ENCODE measurements at places on chromosomes 3 and 15. TPM values are rescaled to one million over a fixed set of nuclear protein-coding genes. Genes with fewer than 3 reads are reported as not detected.

DNA sequence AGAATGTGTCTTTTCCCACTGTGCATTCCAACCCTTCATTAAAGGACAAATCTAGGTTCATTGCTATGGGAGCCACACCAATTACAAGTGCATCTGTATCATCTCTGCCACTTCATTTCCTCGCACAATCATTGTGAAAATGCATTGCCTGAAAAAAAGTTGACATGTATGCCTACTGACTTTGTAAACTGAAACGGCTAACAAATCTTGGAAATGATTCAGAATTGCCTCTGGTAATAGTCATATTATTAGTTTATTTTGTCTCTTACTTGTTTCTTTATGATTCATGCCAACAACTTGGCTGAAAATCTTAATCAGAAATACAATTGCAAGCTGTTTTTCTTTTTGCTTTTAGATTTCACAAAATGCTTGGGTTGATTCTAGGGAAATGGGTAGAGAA lies 497.1 kb downstream of the ZIC1 start:
- H3K4me1 ChIP-seq: no peaks in the 10 kb centered on the region
- no peak for DNase-seq
- no peaks in the 10 kb centered on the region for H3K27me3 ChIP-seq
- H3K27ac ChIP-seq: no peak overlapping the region
- H3K36me3 ChIP-seq: no peaks in the 10 kb centered on the region

- no peak overlapping the region for H3K27ac ChIP-seq
- no peaks in the 10 kb centered on the region for H3K27me3 ChIP-seq
- no peak overlapping the region for H3K4me3 ChIP-seq
- DNase-seq: no peak
Measured at GRCh38 chr3:106957029-106957428, 420.2 kb upstream of the CCDC54 start.

- H3K27me3 ChIP-seq: no peaks in the 10 kb centered on the region
- no peak for DNase-seq
- H3K4me1 ChIP-seq: no peaks in the 10 kb centered on the region
Measured at GRCh38 chr3:55226696-55227095, 260.4 kb downstream of the WNT5A start.

GRCh38 chr3:81444817-81445460 lies 316.5 kb downstream of the GBE1 start:
- H3K27ac ChIP-seq: no peak overlapping the region
- DNase-seq: no peak
- no peaks in the 10 kb centered on the region for H3K36me3 ChIP-seq
- peaks cover 19% of the 10 kb centered on the region for H3K4me1 ChIP-seq

DNA sequence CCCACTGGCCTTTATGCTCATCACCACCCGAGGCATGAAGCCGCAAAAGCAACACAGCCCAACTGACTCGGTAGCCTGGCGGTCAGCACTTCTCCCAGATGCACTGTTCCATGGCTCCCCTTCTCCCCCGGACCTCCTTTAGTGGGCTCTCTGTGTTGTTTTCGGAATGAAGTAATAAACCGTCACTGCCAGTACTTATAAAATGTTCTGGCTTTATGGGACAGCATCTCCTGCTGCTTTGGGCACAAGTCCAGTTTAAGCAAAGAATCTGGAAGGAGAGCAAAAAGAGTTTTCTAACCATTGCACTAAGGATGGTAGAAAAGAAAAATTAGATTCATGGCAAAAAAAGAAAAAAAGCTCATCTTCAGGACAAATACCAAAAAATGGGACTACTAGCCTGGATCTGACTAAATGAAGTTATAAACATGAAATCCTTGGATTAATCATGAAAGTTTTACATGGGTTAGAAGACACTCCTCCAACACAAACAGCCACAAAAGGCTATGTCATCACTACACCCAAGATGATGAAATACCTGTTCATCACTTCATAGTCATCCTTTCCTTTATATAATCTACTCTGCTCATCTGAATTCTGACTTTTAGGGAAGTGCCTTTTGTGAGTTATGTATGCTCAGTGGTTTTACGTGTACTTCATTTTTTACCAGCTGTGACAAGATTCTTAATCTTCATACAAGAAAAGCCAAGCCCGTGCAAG lies 89.5 kb upstream of the UBE2E2 start:
- no peak for DNase-seq
- H3K27me3 ChIP-seq: no peaks in the 10 kb centered on the region
- peak overlapping the region; percentile 45 for H3K27ac ChIP-seq
- no peaks in the 10 kb centered on the region for H3K36me3 ChIP-seq

GRCh38 chr3:188021502-188022040 lies 132.4 kb upstream of the LPP start:
- H3K27ac ChIP-seq: no peak overlapping the region
- H3K27me3 ChIP-seq: no peaks in the 10 kb centered on the region
- no peaks in the 10 kb centered on the region for H3K36me3 ChIP-seq
- no peaks in the 10 kb centered on the region for H3K4me1 ChIP-seq
- H3K4me3 ChIP-seq: no peak overlapping the region

GRCh38 chr15:37823601-37824275 lies 110.7 kb upstream of the TMCO5A start:
- H3K4me3 ChIP-seq: no peak overlapping the region
- no peaks in the 10 kb centered on the region for H3K36me3 ChIP-seq
- no peak for DNase-seq

GRCh38 chr15:88932271-88932874 lies 19.2 kb upstream of the MFGE8 start:
- H3K36me3 ChIP-seq: no peaks in the 10 kb centered on the region
- H3K27me3 ChIP-seq: no peaks in the 10 kb centered on the region
- H3K4me3 ChIP-seq: no peak overlapping the region
- peak overlapping the region; percentile 28 for H3K27ac ChIP-seq
- peaks cover 23% of the 10 kb centered on the region for H3K4me1 ChIP-seq

DNA sequence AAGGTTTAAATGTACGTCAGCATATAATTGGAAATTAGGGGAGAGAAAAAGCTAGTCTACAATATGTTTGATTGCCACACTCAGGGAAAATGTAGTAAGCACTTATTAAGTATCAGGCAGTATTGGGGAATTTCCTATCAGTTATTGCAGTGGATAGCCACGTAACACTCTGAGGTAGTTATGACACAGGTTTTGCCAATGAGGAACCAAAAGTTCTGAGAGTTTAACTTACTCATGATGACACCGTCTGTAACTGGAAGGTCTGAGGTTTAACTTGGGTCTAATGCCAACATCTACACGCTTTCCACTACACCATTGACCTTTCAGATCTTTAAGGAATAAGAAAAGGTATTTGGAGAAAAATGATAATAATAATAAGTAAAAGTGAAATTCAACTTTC lies 89.5 kb downstream of the ZMAT3 start:
- H3K4me3 ChIP-seq: no peak overlapping the region
- no peak for DNase-seq
- no peaks in the 10 kb centered on the region for H3K4me1 ChIP-seq
- H3K36me3 ChIP-seq: no peaks in the 10 kb centered on the region
- H3K27ac ChIP-seq: no peak overlapping the region
- H3K27me3 ChIP-seq: no peaks in the 10 kb centered on the region

GRCh38 chr3:117305681-117306080 lies 596.1 kb downstream of the TUSC7 start:
- H3K27me3 ChIP-seq: no peaks in the 10 kb centered on the region
- no peaks in the 10 kb centered on the region for H3K36me3 ChIP-seq
- DNase-seq: no peak
- no peak overlapping the region for H3K27ac ChIP-seq
- H3K4me1 ChIP-seq: no peaks in the 10 kb centered on the region

DNA sequence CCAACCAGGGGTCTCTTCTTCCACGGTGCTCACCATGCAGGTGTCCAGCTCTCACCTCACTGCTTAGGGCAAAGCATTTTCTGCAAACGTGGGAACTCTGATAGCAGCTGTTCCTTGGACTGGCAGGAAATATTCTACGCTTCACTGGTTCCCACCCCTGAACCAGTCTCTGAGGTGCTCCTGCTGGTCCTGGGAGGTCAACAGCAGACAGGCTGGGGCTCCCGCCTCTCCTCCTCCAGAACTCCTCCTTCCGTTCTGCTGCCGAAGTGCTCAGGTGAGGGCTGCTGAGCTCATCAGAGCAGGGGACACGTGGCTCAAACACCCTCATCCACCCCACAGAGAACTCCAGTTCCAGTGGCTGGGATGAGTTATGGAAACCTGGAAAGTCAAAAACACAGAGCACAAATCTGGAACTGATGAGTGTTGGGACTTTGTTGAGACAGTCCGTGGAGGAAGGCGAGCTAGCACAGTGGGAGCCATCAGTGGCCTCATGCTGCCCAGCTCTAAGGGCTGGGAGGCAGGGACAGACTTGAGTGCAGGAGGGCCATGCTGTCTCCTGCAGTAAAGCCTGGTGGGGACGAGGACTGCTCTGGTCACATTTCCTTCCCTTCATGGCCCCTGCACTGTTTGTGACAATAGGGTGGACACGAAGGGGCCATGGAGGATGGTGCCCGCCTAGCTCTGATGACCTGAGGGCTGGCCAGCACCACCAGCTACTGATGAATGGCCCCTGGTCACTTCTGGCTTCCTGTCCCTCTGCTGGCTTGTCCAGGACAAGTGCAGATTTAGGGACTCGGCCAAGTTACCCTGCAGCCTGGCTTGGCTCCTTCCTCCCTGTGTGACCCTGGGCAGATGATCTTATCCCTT lies 137.8 kb downstream of the KLF13 start:
- no peaks in the 10 kb centered on the region for H3K36me3 ChIP-seq
- no peaks in the 10 kb centered on the region for H3K27me3 ChIP-seq
- no peak for DNase-seq
- H3K27ac ChIP-seq: no peak overlapping the region
- no peaks in the 10 kb centered on the region for H3K4me1 ChIP-seq

DNA sequence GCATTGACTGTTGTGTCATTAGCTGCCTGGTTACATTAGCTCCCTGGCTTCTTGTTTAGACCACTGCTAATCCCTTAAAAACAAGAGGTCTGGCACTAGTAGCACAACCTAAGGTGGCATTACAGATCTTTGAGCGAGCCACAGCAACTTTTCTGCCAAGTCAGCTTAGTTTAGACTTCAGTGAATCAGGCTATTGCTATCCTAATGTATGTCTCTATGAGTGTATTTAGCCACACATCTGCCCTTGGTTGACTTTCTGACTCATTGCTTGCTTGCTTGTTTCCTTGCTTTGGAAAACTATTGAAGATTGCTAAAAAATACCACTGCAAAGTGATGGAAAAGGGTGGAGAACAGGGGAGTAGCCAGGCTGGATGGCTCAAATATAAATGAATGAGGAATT lies 50.2 kb downstream of the CHP1 start:
- no peaks in the 10 kb centered on the region for H3K27me3 ChIP-seq
- H3K27ac ChIP-seq: no peak overlapping the region
- peaks cover 12% of the 10 kb centered on the region for H3K4me1 ChIP-seq
- no peak for DNase-seq

- peak overlapping the region; percentile 82 for H3K27ac ChIP-seq
- H3K27me3 ChIP-seq: no peaks in the 10 kb centered on the region
- no peak for DNase-seq
- H3K4me1 ChIP-seq: peaks cover 38% of the 10 kb centered on the region
- peak overlapping the region; percentile 72 for H3K4me3 ChIP-seq
Measured at GRCh38 chr15:90956274-90957030, 1.8 kb downstream of the RCCD1 start.

- H3K36me3 ChIP-seq: peaks cover 69% of the 10 kb centered on the region
- no peaks in the 10 kb centered on the region for H3K27me3 ChIP-seq
- H3K27ac ChIP-seq: no peak overlapping the region
- H3K4me3 ChIP-seq: no peak overlapping the region
Measured at GRCh38 chr15:28228096-28228495, 93.9 kb downstream of the HERC2 start.

- peak overlapping the region; percentile 86 for H3K27ac ChIP-seq
- peaks cover 10% of the 10 kb centered on the region for H3K4me1 ChIP-seq
- H3K36me3 ChIP-seq: no peaks in the 10 kb centered on the region
- no peaks in the 10 kb centered on the region for H3K27me3 ChIP-seq
Measured at GRCh38 chr15:37098468-37099318, 1.7 kb downstream of the MEIS2 start.

DNA sequence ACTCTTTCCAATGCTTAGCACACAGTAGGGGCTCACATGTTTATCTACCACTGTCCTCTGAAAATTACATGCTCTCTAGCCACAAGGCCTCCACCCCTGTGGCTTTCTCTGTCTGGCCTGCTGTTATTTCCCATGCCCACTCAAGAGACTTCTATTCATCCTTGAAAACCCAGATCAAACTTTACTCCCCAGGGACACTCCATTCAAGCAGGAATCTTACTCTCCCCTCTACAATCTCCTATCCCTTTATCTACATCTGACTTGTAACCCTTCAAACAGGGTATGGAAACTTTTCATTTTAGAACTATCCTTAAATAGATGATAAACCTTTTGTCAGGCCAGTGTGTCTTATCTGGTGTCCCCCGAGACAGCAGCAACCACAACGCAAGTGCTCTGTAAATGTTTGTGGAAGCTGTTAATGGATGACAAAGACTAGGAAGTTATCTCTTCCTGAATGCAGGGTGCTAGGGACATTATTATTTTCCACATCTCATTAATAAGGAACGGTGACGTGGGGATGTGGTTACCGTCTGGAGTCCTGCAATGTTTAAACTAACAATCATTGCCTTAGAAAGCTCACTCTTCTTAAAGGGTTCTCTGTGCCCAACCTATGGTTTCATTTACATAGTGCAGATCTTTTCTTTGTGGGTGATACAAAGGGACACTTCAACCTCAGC lies 322.3 kb downstream of the ARRDC4 start:
- no peak overlapping the region for H3K27ac ChIP-seq
- peaks cover 8% of the 10 kb centered on the region for H3K27me3 ChIP-seq
- DNase-seq: no peak
- no peaks in the 10 kb centered on the region for H3K4me1 ChIP-seq
- no peaks in the 10 kb centered on the region for H3K36me3 ChIP-seq

- H3K4me1 ChIP-seq: no peaks in the 10 kb centered on the region
- no peaks in the 10 kb centered on the region for H3K27me3 ChIP-seq
- H3K4me3 ChIP-seq: no peak overlapping the region
- no peak for DNase-seq
- no peak overlapping the region for H3K27ac ChIP-seq
- H3K36me3 ChIP-seq: no peaks in the 10 kb centered on the region
Measured at GRCh38 chr3:126685493-126685892, 18.5 kb upstream of the CHCHD6 start.

GRCh38 chr15:75827691-75828090 lies 15.6 kb upstream of the UBE2Q2 start:
- H3K4me3 ChIP-seq: no peak overlapping the region
- peak; percentile 72 for DNase-seq
- no peaks in the 10 kb centered on the region for H3K36me3 ChIP-seq
- H3K4me1 ChIP-seq: no peaks in the 10 kb centered on the region

The NR1I2 gene
- not detected for total RNA-seq

The UTS2B gene
- not detected for total RNA-seq

The PATL2 gene
- total RNA-seq: 0.50 TPM

The KLHL40 gene
- not detected for total RNA-seq

The CYFIP1 gene
- total RNA-seq: 86.8 TPM

The NANOGP8 gene
- total RNA-seq: 0.63 TPM

The TMEM207 gene
- not detected for total RNA-seq

The TMCO5A gene
- not detected for total RNA-seq

The ZIC4 gene
- total RNA-seq: not detected

The EFCC1 gene
- 15.8 TPM for total RNA-seq
